ENCODE measurements at places on chromosomes 11 and 22.
A peak's percentile ranks its signal among the peaks of the same experiment; 100 is the strongest.

DNA sequence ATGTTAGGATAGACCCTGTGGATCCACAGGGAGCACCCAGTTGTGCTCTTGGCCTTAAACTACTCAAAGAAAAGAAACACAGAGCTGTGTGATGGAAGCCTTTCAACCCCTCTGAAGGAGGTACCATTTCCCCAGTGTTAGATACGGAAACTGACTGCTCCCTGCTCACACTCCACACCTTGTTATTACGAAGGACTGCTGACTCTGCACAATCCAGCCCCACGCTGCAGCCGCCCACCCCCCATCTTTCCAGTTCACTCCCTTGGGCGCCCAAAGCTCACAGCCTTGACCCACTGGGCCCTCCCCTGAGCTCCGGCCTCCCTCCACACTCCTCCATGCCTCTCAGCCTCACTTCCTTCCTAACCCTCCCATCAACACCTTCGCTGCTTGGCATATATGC lies 75.5 kb downstream of the EFCAB6 start:
- no peak for DNase-seq

- DNase-seq = no peak
Measured at GRCh38 chr11:125167292-125167953, 2.9 kb downstream of the PKNOX2 start.

DNA sequence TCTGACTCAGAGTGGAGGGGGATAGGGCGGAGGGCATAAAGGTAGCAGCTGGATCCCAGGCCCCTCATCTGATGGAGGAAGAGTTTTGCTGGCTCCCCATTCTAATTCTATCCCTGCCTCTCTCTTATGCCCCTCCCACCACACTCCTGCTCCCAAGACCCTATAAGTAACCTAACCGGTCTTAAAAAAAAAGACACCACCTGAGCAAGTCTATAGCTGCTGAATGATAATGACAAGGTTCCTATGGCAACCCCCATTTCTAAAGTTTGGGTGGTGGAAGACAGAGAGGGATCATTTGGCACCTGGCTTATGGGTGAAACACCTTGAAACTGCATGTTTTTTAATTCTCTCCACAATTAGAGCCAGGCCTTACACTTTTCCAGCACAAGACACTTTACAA lies 69.6 kb downstream of the LARGE1 start:
- no peak for DNase-seq

DNA sequence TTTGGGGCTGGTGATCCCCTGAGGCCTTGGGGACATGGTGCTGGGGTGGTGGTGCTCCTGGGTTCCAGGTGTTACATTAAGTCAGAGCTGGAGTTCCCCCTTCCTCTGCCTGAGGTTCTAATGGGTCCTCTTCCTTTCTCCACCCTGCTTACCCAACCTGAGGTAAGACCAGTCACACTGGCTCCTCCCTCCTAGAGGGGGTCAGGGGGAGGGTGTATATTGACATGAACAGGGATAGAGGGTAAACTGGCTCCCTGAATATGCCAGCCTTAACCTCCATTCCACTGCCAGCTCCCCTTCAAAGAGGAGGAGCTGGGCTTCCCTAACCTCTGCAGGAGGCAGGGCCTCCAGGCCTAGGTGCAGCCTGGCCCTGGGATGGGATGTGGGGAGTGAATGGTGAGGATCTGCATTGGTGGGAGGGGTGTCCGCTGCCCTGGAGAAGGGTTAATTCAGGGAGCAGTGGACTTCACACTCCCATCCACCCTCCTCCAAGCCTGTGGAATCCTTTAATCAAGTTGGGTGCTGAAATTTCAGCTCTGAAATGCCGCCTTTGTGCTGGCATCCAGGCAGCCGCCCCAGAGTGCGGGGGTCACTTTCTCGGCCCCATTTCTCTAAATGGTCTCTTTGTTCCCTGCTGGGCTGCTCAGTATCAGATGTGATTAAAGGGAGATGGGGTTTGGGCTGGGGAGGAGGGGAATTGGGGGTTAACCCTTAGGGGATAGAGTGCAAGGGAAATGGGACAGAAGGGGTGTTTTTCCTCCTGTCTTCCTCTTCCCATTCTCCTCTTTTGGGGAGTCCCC lies 15.2 kb downstream of the POLR2F start:
- no peak for DNase-seq

DNA sequence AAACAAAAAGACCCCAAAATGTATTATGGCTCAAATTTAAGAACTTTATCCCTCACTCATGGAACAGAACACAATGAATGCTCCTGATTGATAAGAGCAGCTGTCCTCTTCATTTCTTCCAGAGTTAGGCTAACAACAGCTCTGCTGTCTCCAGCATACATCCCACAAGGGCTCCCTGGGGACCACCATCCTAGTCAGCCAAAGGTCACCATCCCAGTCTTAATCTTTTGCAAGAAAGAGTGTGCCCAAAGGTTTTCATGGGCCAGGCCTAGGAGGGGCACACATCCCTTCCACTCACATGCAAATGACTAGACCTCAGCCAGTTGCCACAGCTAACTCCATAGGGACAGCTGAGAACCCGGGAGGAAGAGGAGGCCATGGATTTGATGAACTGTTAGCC lies 555.3 kb downstream of the BUD13 start:
- DNase-seq = no peak

DNA sequence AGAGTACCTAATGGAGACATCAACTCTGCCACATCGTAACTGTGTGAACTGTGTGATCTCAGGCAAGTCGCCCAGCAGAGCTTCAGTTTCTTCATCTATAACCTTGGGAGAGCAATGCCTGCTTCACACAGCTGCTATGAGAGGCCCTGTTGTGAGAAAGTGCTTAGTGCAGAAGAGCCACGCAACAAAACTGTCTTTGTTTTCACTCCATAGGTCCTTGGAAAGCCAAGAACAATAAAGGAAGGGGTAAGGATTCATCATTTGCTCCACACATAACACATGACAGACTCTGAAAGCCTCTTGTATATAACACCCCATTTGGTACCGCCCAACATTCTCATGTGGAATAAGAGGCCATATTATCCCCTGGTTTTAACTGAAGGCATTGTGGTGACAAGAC lies 231.9 kb upstream of the ISX start:
- no peak for DNase-seq

- no peak for DNase-seq
Measured at GRCh38 chr11:73969091-73969490, 13.6 kb downstream of the UCP2 start.

- DNase-seq = no peak
Measured at GRCh38 chr11:73047773-73048371, 94.2 kb downstream of the FCHSD2 start.

- peak; percentile 42 for DNase-seq
Measured at GRCh38 chr22:46115388-46115678, 35.0 kb upstream of the PPARA start.

DNA sequence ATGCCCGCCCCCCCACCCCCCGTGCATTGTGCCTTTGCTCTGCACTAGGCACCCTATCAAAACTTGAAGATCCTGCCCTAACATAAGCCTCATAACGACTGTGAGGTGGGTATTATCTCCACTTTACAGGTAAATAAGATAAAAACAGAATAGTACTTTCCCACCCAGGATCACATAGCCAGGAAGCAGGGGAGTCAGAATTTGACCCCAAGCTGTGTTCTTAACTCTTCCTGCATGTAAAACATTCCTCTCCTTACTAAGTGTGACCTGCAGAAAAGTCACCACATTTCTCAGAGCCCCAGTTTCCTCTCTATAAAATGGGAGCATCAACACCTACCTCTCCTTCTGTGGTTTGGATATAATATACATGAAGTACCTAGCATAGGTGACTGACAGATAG lies 18.2 kb upstream of the ANKK1 start:
- no peak for DNase-seq

DNA sequence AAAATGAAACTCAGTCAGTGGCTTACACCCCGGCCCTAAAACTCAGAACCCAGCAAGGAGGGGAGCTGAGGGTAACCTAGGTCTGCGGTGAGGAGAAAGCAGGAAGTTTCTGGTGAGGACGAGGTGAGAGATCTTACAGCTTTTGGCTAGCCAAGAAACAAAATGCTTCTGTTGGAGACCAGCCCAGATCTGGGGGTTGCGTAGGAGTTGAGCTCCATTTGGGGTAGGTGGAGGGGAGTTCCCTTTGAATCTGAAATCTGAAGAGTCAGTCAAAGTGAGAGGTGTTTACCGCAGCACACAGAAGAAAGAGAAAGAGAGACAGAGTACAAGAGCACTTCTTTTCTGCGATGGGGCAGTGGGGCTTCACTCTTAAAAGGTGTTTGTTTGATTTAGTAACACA lies 29.6 kb downstream of the EHF start:
- peak; percentile 45 for DNase-seq

DNA sequence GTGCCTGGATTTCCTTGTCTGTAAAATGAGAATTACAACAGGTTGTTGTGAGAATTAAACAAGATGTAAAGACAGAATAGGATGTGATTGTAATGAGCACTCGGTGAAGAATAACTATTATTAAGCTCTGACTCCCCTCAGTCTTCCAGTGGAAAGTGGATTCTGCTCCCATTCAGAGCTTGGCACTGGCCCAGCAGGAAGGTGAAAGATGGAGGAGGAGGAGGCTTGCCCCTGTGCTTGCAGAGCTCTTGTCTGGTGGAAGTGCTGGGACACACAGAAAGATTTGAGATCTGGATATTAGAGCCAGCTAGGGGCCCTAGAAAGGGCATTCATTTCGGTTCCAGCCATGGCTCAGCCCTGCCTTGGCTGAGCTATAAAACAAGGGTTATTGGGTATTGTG lies 28.2 kb downstream of the PHLDB1 start:
- no peak for DNase-seq

DNA sequence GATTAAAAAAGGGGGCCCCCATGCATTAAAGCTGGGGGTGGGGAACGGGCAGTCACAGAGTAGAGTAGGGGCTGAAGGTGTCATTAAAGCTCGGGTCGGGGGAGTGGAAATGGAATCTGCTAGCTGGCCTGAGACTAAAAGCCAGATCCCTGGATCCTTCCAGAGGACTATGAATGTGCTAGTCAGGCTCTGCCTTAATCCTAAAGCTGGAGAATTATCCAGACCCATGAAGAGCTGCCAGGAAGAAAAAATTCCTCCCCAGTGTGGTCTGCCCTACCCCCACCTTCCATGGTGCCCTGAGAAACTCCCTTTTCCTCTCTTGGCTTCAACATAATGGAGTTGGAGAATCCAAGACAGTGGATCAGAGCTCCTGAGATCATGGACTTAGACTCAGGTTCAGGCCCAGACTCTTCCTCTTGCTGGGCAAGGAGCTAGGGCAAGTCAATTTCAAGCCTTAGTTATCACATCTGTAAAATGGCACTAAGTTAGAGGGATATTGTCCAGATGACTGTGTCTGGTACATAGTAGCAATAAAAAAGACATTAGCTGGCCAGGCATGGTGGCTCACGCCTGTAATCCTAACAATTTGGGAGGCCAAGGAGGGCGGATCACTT lies 24.0 kb upstream of the SMTN start:
- no peak for DNase-seq

DNA sequence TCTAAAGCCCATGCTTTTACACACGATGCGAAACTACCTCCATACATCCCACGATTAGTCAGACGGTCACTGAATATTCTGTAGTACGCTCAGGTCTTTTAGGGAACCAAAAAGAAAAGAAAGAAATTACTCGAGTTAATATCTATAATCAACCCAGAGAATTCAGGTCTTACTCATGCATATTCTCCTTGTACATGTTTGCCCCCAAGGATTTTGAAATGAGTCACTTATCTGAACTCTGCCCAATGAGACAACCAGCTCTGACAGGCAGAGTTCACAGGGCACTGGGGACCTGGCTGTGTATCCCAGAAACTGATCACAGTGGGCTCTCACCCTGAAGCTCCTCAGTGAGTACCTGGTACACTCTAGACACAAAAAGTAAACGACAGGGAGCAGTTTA lies 29.2 kb downstream of the RASSF10 start:
- DNase-seq = peak; percentile 10

DNA sequence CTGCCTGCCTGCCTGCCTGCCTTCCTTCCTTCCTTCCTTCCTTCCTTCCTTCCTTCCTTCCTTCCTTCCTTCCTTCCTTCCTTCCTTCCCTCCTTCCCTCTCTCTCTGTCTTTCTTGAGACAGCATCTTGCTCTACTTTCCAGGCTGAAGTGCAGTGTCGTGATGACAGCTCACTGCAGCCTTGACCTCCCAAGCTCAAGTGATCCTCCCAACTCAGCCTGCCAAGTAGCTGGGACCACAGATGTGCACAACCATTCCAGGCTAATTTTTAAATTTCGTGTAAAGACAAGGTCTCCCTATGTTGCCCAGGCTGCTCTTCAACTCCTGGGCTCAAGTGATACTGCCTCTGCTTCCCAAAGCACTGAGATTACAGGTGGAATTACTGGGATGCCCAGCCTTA lies 328.2 kb upstream of the SORL1-AS1 start:
- no peak for DNase-seq

- DNase-seq = no peak
Measured at GRCh38 chr22:31922534-31922933, 21.8 kb upstream of the YWHAH start.

DNA sequence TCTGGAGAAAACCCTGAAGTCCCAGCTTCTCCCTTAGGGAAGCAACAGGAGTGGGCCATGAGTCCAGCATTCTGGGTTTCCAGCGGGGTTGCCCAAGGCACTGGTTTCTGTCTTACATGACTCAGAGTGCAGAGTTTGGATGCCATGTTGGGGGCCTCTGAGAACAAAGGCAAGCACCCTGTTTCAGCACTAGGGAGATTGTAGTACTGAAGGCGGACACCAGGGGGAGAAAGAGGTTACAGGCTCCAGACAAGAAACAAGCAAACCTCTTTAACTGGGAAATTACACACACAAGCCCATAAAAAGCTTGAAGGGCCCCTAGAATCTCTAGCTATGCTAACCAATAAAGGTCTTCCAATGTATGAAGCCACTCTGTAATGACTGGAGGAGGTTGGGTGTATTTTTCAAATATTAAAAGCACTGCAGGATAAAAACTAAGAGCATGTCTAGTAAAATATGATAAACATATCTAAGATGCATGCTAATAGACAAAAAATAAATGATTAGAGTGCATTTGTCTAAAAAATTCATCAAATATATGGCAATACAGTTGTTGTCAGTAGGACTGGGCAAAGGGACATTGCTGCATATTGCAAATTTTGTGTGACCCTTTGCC lies 7.1 kb downstream of the MS4A6E start:
- DNase-seq = peak; percentile 36

DNA sequence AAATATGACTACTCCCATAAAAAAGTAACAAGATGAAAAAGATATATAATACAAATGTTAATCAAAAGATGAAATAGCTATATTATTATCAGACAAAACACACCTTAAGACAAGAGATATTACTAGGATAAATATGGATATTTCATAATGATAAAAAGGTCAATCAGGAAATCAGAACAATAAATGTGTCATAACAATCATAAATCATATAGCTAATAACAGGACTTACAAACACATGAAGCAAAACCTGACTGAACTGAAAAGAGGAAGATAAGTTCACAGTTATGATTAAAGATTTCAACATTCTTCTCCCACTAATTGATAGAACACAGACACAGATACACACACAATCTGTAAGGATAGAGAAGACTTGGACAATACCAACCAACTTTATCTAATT lies 47.2 kb downstream of the EIF3M start:
- DNase-seq = no peak

GRCh38 chr22:38824585-38824984 lies 19.2 kb downstream of the NPTXR start:
- DNase-seq = peak; percentile 69
